ENCODE measurements at places on chromosomes 2 and 18. TPM values are rescaled to one million over a fixed set of nuclear protein-coding genes. Genes with fewer than 3 reads are reported as not detected.

TCF23 gene
- 0.50 TPM for total RNA-seq

DPP4 gene
- 28.0 TPM for total RNA-seq

- H3K27me3 ChIP-seq = no peaks in the 10 kb centered on the region
- H3K4me3 ChIP-seq = no peak overlapping the region
- no peaks in the 10 kb centered on the region for H3K4me1 ChIP-seq
- H3K36me3 ChIP-seq = no peaks in the 10 kb centered on the region
- no peak for DNase-seq
Measured at GRCh38 chr2:12090072-12090471, 343.6 kb downstream of the LPIN1 start.

TRIM43 gene
- total RNA-seq = not detected

DNA sequence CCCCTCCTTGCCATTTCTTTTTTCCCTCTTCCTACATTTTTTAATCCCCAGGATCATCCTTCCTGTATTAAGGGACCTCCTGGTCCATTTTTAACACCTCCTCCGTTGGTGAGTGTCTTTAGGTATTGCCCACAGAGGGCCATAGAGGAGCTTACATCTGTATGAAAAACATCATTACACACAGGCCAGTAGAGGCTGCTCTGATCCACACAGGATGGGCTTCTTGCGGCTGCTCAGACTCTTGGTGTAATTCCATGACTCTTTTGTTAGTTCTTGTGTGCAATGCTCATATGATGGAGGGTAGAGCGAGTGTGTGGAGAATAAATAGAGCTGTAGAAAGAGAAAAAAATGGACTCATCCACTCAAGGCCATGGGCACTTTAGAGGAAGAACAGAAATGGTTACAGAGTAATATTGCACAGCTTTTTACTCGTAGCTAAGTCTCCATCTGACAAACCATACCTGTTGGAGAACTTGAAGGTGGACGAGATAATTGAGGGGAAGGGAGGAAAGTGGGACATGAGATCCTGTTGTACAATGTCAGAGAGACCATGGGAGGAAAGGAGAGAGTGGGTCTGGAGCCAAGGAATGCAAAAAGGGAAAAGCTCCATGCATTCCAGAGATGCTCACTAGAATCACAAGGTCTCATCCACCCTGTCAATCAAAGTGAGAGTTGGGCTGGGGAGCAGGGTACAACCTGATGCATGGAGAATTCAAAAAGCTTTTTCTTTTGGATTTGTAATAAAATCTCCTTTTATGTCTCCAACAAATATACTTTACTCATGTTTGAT, 129.7 kb upstream of the TNP1 start:
- no peak overlapping the region for H3K27ac ChIP-seq
- DNase-seq = no peak
- H3K4me1 ChIP-seq = no peaks in the 10 kb centered on the region
- no peaks in the 10 kb centered on the region for H3K36me3 ChIP-seq
- no peak overlapping the region for H3K4me3 ChIP-seq

- DNase-seq = no peak
- H3K4me3 ChIP-seq = no peak overlapping the region
- H3K36me3 ChIP-seq = no peaks in the 10 kb centered on the region
- no peaks in the 10 kb centered on the region for H3K27me3 ChIP-seq
- no peak overlapping the region for H3K27ac ChIP-seq
Measured at GRCh38 chr2:59993726-59994125, 559.7 kb downstream of the BCL11A start.

GRCh38 chr18:42706029-42706608, 409.4 kb downstream of the RIT2 start:
- H3K27ac ChIP-seq = no peak overlapping the region
- no peaks in the 10 kb centered on the region for H3K27me3 ChIP-seq
- DNase-seq = no peak
- H3K36me3 ChIP-seq = no peaks in the 10 kb centered on the region
- no peaks in the 10 kb centered on the region for H3K4me1 ChIP-seq

DNA sequence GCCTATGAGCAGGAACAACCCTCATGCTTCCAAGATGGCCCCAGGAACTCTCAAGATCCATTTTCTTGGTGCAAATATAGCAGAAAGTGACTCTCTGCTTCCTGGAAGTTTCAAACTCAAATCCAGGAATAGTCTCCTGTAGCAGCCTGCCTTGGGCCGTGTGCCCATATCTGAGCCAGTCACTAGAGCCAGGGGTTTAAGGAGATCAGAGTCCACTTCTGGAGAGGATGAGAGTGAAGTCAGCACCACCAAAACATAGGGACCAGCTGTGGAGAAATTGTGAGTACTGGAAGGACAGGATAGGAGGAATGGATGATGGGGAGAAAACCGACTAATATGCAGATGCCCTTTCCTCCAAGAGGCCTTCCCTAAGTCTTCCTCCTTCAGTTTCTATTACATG, 33.2 kb downstream of the PSD4 start:
- peaks cover 6% of the 10 kb centered on the region for H3K36me3 ChIP-seq
- no peak overlapping the region for H3K4me3 ChIP-seq
- H3K27me3 ChIP-seq = no peaks in the 10 kb centered on the region
- no peak for DNase-seq
- H3K4me1 ChIP-seq = peaks cover 13% of the 10 kb centered on the region

KRTCAP3 gene
- total RNA-seq = 45.6 TPM

TRPM8 gene
- total RNA-seq = not detected

- H3K4me3 ChIP-seq = no peak overlapping the region
- H3K4me1 ChIP-seq = no peaks in the 10 kb centered on the region
- no peaks in the 10 kb centered on the region for H3K36me3 ChIP-seq
- H3K27me3 ChIP-seq = no peaks in the 10 kb centered on the region
- no peak for DNase-seq
Measured at GRCh38 chr2:33696234-33696633, 97.1 kb upstream of the FAM98A start.

DNA sequence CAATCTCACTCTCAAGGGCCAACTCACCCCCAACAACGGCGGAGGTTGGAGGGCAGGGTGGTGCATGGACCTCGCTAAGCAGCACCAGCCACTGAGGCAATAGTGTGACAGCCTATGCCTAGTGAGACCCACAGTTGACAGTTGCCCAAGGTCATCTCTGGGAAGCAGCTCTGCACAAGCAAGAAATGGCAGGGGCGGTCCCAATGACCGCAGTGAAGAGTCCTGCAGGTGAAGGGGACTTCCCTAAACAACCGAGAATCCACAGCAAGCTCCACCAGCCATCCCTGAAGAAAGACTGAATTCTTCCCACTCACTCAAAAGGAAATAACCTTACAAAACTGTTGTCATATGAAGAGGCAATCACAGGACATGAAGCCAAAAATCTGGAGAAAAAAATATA, 313.4 kb upstream of the ID2 start:
- no peak overlapping the region for H3K4me3 ChIP-seq
- H3K27ac ChIP-seq = no peak overlapping the region
- H3K4me1 ChIP-seq = no peaks in the 10 kb centered on the region
- DNase-seq = no peak

GRCh38 chr2:179031731-179032408, 18.1 kb downstream of the CCDC141 start:
- H3K27me3 ChIP-seq = no peaks in the 10 kb centered on the region
- no peak overlapping the region for H3K4me3 ChIP-seq
- no peaks in the 10 kb centered on the region for H3K36me3 ChIP-seq

DNA sequence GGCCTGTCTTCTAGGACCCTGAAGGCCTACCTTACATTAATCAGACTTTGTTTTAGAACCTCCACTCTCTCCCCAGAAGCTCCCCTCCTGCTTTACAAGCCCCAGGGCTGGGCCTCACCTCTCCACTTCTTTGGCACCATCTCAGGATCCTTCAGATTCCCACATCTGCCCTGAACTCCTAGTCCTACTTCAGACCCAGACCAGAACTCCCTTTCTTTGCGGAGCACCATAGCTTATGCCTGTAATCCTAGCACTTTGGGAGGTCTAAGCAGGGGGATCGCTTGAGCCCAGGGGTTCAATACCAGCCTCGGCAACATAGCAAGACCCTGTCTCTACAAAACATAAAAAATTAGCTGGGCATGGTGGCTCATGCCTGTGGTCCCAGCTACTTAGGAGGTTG, 991 bp downstream of the CHCHD5 start:
- peaks cover 4% of the 10 kb centered on the region for H3K4me1 ChIP-seq
- no peaks in the 10 kb centered on the region for H3K27me3 ChIP-seq
- no peak overlapping the region for H3K4me3 ChIP-seq
- no peaks in the 10 kb centered on the region for H3K36me3 ChIP-seq

TNFRSF11A gene
- 4.7 TPM for total RNA-seq

- H3K27ac ChIP-seq = no peak overlapping the region
- DNase-seq = no peak
- H3K4me1 ChIP-seq = no peaks in the 10 kb centered on the region
Measured at GRCh38 chr18:48385596-48385995, 23.6 kb downstream of the ZBTB7C start.

SULT1C4 gene
- 3.6 TPM for total RNA-seq

EIPR1 gene
- 22.3 TPM for total RNA-seq

GRCh38 chr2:74619651-74620297, 28.4 kb downstream of the M1AP start:
- peaks cover 7% of the 10 kb centered on the region for H3K27me3 ChIP-seq
- H3K36me3 ChIP-seq = no peaks in the 10 kb centered on the region

TFCP2L1 gene
- total RNA-seq = 32.5 TPM

DHRS9 gene
- total RNA-seq = 8.5 TPM
